ENCODE measurements at places on chromosomes 12 and 14. TPM values are rescaled to one million over a fixed set of nuclear protein-coding genes. Genes with fewer than 3 reads are reported as not detected.

GRCh38 chr14:65290830-65291229 lies 121.7 kb upstream of the FUT8 start:
- no peaks in the 10 kb centered on the region for H3K36me3 ChIP-seq
- peaks cover 23% of the 10 kb centered on the region for H3K4me1 ChIP-seq
- no peak overlapping the region for H3K4me3 ChIP-seq
- peak; percentile 80 for DNase-seq

The IQSEC3 gene
- total RNA-seq = not detected

DNA sequence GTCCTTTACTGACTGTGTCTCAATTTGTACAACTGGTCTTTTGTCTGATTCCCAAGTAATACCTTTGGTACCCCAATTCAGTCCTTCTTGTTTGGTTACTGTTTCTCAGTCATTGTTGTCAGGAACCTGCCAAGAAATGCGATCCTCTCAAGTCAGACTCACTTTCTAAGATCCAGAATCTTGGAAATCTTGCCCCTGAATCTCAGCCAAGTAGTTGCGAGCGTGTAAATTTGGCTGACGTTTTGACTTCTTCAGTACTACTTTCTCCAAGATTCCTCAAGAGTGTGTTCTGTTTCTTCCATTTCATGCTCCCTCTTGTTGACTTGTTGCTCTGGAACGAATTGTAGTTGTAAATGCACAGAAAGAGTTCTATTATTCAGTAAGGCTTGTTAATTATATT lies 114.0 kb downstream of the MSRB3 start:
- H3K4me3 ChIP-seq = no peak overlapping the region
- peaks cover 12% of the 10 kb centered on the region for H3K4me1 ChIP-seq
- peaks cover 68% of the 10 kb centered on the region for H3K36me3 ChIP-seq
- DNase-seq = no peak
- no peak overlapping the region for H3K27ac ChIP-seq

DNA sequence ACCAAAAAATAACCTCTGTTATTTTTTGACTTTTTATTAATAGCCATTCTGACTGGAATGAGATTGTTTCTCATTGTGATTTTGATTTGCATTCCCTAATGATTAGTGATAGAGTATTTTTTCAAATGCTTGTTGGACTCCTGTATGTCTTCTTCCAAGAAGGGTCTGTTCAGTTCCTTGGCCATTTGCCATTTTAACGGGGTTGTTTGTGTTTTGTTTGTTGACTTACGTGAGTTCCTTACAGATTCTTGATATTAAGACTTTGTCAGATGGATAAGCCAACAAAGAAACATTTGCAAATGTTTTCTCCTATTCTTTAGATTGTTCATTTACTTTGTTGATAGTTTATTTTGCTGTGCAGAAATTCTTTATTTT lies 651.6 kb upstream of the LRFN5 start:
- peaks cover 6% of the 10 kb centered on the region for H3K36me3 ChIP-seq
- no peaks in the 10 kb centered on the region for H3K4me1 ChIP-seq
- H3K27me3 ChIP-seq = no peaks in the 10 kb centered on the region
- DNase-seq = no peak

DNA sequence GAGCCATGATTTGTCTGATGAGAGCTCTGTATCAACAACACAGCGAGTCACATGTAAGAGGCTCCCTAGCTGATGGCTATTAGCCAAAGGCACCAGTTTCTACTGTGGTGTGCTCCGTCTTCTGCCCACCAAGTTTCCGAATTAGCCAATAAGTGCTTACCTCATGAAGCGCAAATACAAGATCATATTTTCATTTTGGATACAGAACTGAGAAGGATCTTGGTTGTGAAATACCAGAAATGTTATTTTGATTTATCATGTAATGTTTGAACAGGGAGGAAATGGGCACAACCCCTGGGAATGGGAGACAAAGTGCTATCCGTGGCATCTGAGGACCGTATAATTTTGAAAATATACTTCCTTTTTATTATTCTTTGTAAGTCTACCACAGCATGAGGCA lies 234.3 kb downstream of the DACT1 start:
- H3K4me3 ChIP-seq = no peak overlapping the region
- H3K27ac ChIP-seq = no peak overlapping the region

- DNase-seq = peak; percentile 21
- peaks cover 13% of the 10 kb centered on the region for H3K27me3 ChIP-seq
- H3K27ac ChIP-seq = peak overlapping the region; percentile 61
- H3K4me1 ChIP-seq = peaks cover 65% of the 10 kb centered on the region
- no peak overlapping the region for H3K4me3 ChIP-seq
These were observed 2.1 kb upstream of the EMC9 start for GRCh38 chr14:24143511-24143910.

DNA sequence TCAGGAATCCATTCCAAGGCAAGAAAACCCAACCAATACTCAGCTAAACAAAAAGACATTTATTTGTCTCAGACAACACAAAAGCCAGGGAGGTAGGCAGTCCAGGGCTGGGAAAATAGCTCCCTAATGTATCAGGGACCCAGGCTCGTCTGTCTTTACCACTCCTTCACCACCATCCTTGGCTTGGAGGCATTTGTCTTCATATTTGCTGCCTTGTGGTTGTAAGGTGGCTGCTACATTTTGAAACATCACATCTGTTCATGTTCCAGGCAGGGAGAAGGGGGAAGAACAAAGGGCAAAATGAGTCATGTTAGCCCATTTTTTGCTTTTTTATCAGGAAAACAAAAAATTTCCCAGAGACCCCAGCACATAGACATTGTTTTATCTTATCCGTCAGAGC lies 44.8 kb upstream of the PCED1B start:
- no peak for DNase-seq
- no peak overlapping the region for H3K4me3 ChIP-seq
- H3K27ac ChIP-seq = no peak overlapping the region
- H3K4me1 ChIP-seq = peaks cover 57% of the 10 kb centered on the region
- H3K27me3 ChIP-seq = no peaks in the 10 kb centered on the region

The CRACR2A gene
- total RNA-seq = 0.13 TPM

The LRRC9 gene
- total RNA-seq = not detected

- no peak for DNase-seq
- no peaks in the 10 kb centered on the region for H3K36me3 ChIP-seq
- H3K4me1 ChIP-seq = no peaks in the 10 kb centered on the region
- peaks cover 27% of the 10 kb centered on the region for H3K27me3 ChIP-seq
These were observed 1.4 kb upstream of the CLMN start for GRCh38 chr14:95320955-95321600.

The NKX2-1 gene
- total RNA-seq = not detected

DNA sequence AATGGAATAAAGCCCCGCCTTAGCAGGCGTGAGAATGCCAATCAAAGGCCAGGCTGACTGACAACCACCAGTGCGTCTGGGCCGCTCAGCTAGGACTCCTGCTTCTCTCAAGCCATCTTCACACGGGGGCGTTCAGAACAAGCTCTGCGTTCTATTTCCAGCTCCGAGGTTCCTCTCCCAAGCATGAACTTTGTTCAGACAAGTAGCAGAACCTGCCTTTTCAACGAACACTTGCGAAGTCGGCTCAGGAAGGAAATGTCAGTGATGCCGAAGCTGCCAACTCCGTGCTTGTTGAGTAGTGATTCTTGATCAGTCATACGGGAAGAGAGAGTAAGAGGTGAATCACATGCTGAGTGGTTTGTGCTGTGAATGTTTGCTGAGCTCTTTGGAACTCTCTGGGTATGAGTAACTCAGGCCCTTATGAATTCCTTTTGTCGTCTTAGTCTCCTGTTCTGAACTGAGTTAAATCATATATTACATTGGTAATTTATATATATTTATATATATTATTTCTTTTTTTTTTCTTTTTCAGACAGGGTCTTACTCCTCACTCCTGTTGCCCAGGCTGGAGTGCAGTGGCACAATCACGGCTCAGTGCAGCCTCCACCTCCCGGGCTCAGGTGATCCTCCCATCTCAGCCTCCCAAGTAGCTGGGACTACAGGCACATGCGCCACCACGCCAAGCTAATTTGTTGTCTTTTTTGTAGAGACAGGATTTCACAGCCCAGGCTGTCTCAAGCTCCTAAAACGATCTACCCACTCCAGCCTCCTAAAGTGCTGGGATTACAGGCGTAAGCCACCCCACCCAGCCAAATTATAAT lies 29.4 kb upstream of the BCL7A start:
- H3K4me3 ChIP-seq = peak overlapping the region; percentile 75
- H3K27me3 ChIP-seq = no peaks in the 10 kb centered on the region
- DNase-seq = peak; percentile 98
- H3K27ac ChIP-seq = peak overlapping the region; percentile 97

The POTEM gene
- total RNA-seq = not detected

DNA sequence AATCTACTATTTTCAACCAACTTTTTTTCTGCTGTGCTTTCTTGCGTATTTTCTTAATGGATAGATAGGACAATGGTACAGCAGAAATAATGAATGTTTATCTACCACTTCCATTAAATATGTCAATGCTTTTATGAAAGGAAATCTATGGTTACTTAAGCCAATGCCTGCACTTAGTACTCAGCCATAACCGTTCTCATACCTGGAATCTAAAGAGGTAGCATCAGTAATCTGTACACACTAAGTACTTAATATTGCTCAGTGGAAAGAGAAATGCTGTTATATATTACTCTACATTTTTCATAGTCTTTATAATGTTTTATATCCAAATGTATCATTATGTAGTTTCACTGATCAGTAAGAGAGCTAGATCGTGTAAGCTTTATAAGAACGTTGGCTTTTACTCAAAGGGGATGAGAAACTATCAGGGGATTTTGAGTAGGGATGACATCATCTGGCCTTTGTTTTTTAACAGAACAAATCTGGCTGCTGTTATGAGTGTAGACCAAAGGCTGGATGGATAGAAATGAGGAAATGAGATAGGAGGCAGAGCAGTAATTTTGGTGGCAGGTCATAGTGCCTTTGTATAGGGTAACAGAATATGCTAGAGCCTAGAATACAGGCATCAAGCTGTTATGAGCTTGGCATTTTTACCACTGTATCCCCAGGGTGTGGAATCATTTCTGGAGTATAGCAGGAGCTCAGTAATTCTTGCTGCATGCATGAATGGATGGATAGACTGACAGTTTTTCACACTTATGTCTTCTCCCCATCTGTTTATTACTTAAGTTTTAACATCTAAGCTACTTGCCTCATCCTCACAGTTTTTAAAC lies 34.0 kb downstream of the ALG10B start:
- no peaks in the 10 kb centered on the region for H3K36me3 ChIP-seq
- no peak for DNase-seq
- H3K27me3 ChIP-seq = no peaks in the 10 kb centered on the region
- H3K27ac ChIP-seq = no peak overlapping the region

The C14orf39 gene
- total RNA-seq = not detected

DNA sequence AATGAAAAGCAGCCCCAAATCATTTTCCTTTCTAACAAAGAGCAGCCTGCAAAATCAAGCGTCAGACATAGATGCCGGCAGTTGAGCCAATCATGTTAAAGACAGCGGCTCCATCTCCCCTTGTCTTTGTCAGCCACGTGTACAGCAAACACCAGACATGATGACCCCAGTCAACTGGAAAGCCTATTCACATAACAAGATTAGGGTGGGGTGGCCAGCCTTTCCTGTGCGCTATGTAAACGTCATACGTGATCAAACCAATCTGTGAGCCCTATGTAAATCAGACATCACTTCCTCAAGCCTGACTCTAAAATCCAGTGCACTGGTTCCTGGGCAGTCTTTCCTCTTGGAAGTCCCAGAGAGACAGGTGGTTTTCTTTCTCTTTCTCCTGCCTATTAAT lies 9.9 kb upstream of the FICD start:
- no peak overlapping the region for H3K27ac ChIP-seq
- H3K4me1 ChIP-seq = peaks cover 7% of the 10 kb centered on the region
- DNase-seq = no peak
- no peaks in the 10 kb centered on the region for H3K36me3 ChIP-seq
- no peak overlapping the region for H3K4me3 ChIP-seq

DNA sequence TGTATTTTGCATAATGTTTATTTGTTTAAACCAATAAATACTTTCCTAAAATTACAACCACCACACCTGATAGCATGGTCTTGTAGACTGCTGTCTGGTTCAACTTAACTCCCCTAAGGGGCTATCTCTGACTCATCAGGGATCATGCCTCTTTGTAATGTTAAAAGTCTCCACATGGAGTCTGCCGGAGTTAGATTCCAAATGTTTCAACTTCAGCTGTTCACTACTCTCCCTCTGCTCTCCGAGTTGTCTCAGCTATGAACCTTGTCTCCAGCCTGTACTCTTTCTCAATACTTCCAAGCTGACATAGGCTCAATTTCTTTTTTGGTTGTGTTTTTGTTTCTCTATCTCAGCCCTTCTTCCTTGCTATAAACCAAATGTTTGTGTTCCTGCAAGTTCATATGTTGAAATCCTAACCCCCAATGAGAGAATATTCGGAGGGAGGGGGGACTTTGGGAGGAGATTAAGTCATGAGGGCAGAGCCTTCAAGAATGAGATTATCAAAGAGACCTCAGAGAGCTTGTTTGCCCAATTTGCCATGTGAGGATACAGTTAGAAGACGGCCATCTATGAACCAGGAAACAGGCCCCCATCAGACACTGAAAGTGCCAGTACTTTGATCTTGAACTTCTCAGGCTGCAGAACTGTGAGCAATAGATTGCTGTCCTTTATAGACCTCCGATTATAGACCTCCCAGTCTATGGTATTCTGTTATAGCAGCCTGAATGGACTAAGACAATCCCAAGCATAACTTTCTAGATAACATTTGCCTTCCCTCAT lies 858.2 kb downstream of the VRK1 start:
- no peaks in the 10 kb centered on the region for H3K4me1 ChIP-seq
- H3K27ac ChIP-seq = no peak overlapping the region
- peaks cover 1% of the 10 kb centered on the region for H3K27me3 ChIP-seq

The FOXN4 gene
- not detected for total RNA-seq

DNA sequence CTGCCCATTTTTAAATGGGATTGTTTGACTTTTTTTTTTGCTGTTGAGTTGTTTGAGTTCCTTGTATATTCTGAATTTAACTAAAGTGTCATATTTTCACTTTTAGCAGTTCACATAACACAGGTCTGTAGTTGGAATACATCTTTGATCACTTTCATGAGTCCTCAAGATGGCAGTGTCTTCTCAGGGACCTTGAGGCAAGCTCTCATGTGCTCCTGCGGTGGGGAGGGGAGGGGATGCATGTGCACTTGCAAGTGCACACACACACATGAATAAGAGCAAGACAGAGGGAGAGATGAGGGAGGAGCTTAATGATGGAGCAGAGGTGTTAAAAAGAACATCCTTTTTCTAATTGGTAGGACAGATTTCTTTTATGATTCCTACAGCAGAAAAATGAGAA lies 291.4 kb upstream of the OR4E1 start:
- H3K4me3 ChIP-seq = no peak overlapping the region
- H3K27me3 ChIP-seq = no peaks in the 10 kb centered on the region
- no peak for DNase-seq
- no peaks in the 10 kb centered on the region for H3K4me1 ChIP-seq
- H3K36me3 ChIP-seq = peaks cover 8% of the 10 kb centered on the region

- H3K27me3 ChIP-seq = no peaks in the 10 kb centered on the region
- H3K4me3 ChIP-seq = 0 out of 2 replicates have a peak overlapping the region, but pooled peaks have one; percentile 4
- no peak for DNase-seq
- H3K27ac ChIP-seq = peak overlapping the region; percentile 69
These were observed 149.2 kb upstream of the BTG1 start for GRCh38 chr12:92294676-92295440.

GRCh38 chr14:33617154-33617553 lies 333.7 kb downstream of the EGLN3 start:
- peaks cover 10% of the 10 kb centered on the region for H3K4me1 ChIP-seq
- no peaks in the 10 kb centered on the region for H3K36me3 ChIP-seq
- peaks cover 5% of the 10 kb centered on the region for H3K27me3 ChIP-seq
- DNase-seq = peak; percentile 66
